Activated effector memory CD4-positive, alpha-beta T cell treated with anti-CD3 and anti-CD28 coated beads, Interleukin-2, amount 50 U/mL, for 16 hours (primary cell): ENCODE measurements at places on chromosomes 1 and 21.

- no peak for DNase-seq
Measured at GRCh38 chr1:94648225-94649007, 106.9 kb upstream of the F3 start.

DNA sequence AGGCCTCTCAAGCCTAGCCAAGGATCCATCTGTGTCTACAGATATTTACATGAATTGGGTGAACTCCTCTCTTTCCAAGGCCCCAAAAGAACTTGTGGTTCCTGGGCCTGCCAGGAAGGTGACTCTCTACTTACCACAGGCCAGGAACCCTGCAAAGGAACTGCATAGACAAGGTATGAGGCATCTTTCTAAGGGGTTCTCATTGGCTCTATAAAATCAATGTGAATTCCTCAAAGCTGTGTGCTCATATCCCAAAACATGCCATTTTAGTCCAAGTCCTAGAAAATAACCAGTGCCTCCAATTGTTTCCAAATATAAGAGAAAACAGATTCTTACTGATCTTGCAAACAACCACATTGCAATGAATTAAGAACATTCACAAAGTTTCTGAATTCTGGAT, 39.9 kb upstream of the RGL1 start:
- no peak for DNase-seq

- DNase-seq, result no peak
Measured at GRCh38 chr1:1155258-1155657, 18.4 kb upstream of the TTLL10 start.

GRCh38 chr1:82946096-82946605, 1052.8 kb downstream of the TTLL7 start:
- no peak for DNase-seq

GRCh38 chr1:247335882-247336281, 4.2 kb upstream of the ZNF496 start:
- DNase-seq, result no peak

- no peak for DNase-seq
Measured at GRCh38 chr21:33895356-33895755, 20.2 kb downstream of the ATP5PO start.
